ENCODE measurements at places on chromosomes 3 and 15.

DNA sequence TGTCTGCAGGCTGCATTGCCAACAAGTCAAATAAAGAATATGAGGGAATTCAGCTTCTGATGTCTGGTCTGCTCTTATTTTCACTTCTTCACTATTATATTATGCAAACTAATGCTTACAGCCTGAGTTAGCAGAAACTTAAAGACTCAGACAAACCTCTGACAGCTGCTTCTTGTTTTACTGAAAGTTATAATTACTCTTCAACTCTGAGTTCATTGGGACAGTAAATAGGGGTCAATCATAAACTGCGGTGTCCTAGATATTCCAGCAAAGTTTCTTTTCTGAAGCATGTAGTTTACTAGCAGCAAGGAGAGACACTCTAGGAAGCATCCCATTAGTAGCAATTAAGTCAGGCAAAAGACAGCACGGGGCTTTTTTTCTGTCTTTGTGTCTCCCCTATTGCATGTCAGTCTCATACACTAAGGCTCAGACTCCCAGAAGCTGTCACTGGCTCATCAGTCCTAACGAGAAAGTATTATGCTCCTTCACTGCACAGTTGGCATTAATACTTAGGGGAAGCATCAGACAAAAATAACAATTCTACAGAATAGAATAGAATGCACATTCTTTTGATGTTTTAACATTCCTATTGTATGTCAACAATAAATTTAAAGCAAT is 1060.8 kb downstream of the ROBO1 start:
- no peak for DNase-seq

GRCh38 chr3:57298041-57298440 is 5.6 kb upstream of the ASB14 start:
- peak; percentile 52 for DNase-seq

DNA sequence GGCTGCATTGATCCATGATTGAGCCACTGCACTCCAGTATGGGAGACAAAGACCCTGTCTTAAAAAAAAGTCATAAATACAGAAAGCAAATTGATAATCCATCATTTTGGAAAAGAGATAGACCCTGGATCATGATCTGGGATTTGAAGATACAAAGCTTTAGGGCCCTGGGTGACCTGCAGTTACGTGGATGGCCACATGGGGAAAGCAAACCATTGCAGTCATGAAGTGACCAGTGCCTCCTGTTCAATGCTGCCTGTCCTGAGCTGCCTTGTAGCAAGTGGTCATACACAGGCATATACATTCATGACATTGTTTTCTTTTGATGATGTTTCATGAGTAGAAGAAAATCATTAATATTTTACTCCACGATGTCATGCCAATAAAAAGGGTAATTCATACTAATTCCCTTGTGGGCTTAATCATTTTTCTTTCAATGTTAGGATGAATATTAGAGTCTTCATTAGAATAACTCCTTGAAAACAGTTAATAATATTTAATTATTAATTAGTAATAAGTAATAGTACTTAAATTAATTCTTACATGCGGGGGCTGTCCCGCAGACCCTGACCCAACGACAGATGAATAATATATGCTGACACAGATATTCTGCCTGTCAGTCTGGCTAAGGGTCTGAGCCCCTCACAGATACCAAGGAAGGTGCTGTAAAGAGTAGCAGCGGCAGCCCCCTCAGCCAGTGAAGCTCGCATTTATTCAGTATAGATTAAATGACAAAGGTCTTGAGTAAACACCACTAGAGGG is 109.0 kb upstream of the UNC13C start:
- DNase-seq = no peak

DNA sequence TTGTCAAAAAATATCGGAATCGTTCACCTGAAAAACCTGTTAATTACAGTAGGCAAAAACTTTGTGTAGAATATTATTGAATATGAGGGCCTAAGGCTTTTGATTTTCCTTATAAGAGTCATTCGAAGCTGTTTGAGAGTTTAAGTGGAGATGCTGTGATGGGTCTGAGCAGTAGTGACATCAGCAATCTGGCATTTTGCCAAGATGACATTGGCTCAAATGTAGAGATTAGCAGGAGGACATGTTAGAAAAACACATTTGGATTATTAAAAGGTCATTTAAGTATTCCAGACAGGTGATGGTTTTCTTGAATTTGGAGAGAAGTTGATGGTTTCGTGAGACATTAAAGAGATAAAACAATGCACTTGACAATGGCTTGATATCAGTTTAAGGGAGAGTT is 12.9 kb downstream of the OR5AC2 start:
- no peak for DNase-seq
